Psoas muscle (tissue), 8 donors: ENCODE measurements at places on chromosomes 4 and X. TPM values are rescaled to one million over a fixed set of nuclear protein-coding genes. Genes with fewer than 3 reads are reported as not detected.

DNA sequence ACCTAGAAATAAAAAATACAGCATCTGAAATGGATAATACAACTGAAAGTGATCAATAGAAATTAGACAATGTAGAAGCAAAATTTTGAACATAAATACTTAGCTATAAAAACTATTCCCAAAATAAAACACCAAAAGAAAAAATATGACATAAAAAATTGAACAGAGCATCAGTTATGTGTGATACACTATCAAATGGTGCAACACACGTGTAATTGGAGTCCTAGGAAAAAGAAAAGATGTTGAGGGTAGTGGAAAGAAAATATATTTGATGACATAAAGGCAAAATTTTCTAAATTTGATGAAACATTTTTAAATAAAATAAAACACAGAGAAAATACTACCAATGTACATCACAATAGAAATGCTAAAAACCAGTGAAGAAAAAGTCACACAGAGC is 63.1 kb downstream of the NPY2R start:
- H3K27me3 ChIP-seq: no peaks in the 10 kb centered on the region
- H3K36me3 ChIP-seq: no peaks in the 10 kb centered on the region
- H3K4me1 ChIP-seq: no peaks in the 10 kb centered on the region
- H3K4me3 ChIP-seq: no peak overlapping the region
- no peak overlapping the region for H3K27ac ChIP-seq

DNA sequence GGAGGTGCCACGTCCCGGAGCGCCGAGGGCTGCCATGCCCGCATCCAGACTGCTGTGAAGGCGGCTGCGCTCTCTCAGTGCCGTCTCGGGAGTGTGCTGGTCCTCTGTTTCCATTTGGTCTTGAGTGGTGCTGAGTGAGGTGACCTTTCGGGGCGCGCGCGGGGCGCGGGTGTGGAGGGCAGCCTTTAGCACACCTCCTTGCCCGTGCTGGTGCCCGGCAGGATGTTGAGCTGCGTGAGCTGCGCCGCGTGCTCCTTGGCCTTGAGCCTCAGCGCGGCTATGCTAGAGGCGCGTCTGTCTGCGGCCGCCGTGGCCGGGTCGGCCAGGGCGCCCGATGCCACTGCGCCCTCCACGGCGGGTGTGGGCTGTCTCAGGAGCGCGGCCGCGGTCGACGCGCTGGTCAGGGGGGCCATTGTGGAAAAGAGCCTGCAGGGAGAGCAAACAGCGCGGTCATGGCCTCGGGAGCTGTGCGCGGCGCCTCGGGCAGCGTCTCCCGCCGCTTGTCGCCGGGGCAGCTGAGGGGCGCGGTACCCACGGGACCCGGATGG is 11.2 kb downstream of the ARX start:
- no peak overlapping the region for H3K27ac ChIP-seq
- no peaks in the 10 kb centered on the region for H3K27me3 ChIP-seq
- no peaks in the 10 kb centered on the region for H3K4me1 ChIP-seq
- H3K36me3 ChIP-seq: no peaks in the 10 kb centered on the region
- peak overlapping the region; percentile 53 for H3K4me3 ChIP-seq

DNA sequence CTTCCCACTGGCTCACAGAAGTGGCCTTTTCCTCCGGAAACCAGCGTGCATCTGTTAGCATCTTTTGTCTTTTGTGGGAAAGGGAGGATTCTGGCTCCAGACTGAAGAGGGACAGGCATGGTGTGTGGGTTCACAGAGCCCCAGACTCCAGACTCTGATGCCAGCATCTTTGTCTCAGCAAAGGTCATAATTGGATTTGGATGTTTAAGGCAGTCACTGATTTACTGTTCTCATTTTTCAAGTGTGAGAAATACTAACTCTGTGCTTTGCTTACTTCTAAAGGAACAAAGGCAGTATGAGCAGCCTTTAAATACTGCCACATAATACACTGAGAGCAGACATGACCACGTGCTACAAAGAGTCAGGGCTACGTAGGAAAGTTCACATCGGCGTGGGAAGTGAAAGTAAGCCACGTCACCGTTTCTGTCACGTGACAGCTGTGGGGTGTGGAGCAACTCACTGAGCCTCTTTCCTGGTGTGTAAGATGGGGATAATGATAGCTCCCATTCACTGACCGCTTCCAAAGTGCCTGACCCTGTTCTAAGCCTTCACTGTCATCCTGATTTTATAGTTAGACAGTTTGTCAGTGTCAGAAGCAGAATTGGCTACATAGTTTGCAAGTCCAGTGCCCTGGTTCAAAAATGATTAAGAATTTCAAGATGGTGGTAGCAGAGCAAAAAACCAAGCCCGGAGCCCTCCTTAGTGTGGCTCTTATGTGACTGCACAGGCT is 24.8 kb upstream of the TMSB4X start:
- H3K27me3 ChIP-seq: no peaks in the 10 kb centered on the region
- DNase-seq: peak; percentile 82

GRCh38 chr4:21753084-21753760 is 195.3 kb downstream of the KCNIP4 start:
- no peak overlapping the region for H3K27ac ChIP-seq
- H3K27me3 ChIP-seq: no peaks in the 10 kb centered on the region
- no peak for DNase-seq
- H3K36me3 ChIP-seq: no peaks in the 10 kb centered on the region
- H3K4me1 ChIP-seq: no peaks in the 10 kb centered on the region

The OTC gene
- not detected for total RNA-seq

The TLR2 gene
- total RNA-seq: 2.8 TPM

GRCh38 chr4:43763029-43763610 is 685.5 kb downstream of the KCTD8 start:
- H3K36me3 ChIP-seq: no peaks in the 10 kb centered on the region
- no peaks in the 10 kb centered on the region for H3K27me3 ChIP-seq
- H3K4me3 ChIP-seq: no peak overlapping the region
- no peaks in the 10 kb centered on the region for H3K4me1 ChIP-seq

The FGFBP2 gene
- total RNA-seq: 1.0 TPM

- H3K36me3 ChIP-seq: no peaks in the 10 kb centered on the region
- H3K27ac ChIP-seq: no peak overlapping the region
- H3K27me3 ChIP-seq: no peaks in the 10 kb centered on the region
- H3K4me3 ChIP-seq: no peak overlapping the region
Observed at GRCh38 chrX:68889249-68889648, 60.4 kb downstream of the EFNB1 start.

DNA sequence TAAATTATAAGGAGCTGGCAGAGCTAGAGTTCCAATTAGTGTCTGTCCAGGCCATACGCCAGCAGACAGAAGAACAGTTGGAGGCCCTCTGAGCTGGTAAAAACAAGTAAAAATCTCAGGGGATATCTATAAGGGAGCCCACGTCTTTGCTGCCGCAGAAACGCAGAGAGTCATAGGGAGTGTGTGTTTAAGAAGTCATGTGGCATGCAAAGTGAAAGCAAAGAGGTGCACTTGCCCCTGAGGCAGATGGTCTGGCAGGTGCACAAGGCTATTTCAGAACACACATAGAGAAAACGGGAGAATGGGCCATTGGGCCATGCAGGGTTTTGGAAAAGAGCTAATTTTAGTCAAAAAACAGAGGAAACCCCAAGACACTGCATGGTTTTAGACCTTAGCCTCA is 92.7 kb downstream of the NAP1L3 start:
- no peak overlapping the region for H3K4me3 ChIP-seq
- H3K36me3 ChIP-seq: no peaks in the 10 kb centered on the region
- DNase-seq: no peak
- H3K27ac ChIP-seq: no peak overlapping the region

The USP46 gene
- 27.7 TPM for total RNA-seq

DNA sequence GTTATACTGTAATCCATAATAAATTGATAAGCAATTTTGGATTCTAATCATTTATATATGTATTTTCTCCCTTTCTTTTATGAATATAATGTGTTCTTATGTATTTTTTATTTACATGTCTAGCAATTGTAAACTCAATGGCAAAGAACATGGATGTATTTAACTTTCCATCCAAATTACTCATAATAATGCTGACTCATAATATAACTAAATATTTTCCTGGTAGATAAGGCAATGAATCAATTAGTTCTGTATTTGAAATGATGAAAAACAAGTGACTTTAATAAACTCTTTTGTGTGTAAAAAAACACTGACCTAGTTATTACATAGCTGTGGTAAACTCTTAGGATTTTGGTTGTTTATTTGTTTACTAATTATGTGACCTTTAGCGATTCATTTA is 211.2 kb downstream of the DTHD1 start:
- H3K4me1 ChIP-seq: no peaks in the 10 kb centered on the region
- H3K4me3 ChIP-seq: no peak overlapping the region
- no peaks in the 10 kb centered on the region for H3K36me3 ChIP-seq
- no peaks in the 10 kb centered on the region for H3K27me3 ChIP-seq
- H3K27ac ChIP-seq: no peak overlapping the region

The AKAP4 gene
- not detected for total RNA-seq

- H3K27ac ChIP-seq: peak overlapping the region; percentile 65
- no peaks in the 10 kb centered on the region for H3K27me3 ChIP-seq
- no peaks in the 10 kb centered on the region for H3K36me3 ChIP-seq
- H3K4me1 ChIP-seq: peaks cover 43% of the 10 kb centered on the region
- DNase-seq: no peak
- H3K4me3 ChIP-seq: no peak overlapping the region
Observed at GRCh38 chr4:143369552-143369951, 32.9 kb downstream of the GAB1 start.

The GPR50 gene
- not detected for total RNA-seq

DNA sequence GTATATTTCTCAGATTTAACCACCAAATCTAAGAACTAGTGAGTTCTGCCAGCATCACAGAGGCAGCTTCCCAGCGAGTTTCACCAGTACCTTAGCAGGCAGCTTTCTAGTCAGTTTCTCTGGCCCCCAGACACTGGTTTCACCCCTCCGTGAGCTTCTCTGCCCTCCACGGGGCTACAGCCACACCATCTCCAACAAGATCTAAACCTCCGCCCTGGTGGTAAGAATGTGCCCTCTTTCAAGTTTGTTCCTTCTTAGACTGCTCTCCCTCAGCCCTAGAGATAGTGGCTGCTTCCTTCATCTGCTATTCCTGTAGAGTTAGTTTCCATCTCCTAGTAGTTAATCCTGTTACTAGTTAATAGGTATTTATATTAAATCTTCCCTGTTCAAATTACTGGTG is 60.5 kb upstream of the TAB3 start:
- no peaks in the 10 kb centered on the region for H3K4me1 ChIP-seq
- no peak for DNase-seq
- no peaks in the 10 kb centered on the region for H3K27me3 ChIP-seq
- H3K4me3 ChIP-seq: no peak overlapping the region
- no peaks in the 10 kb centered on the region for H3K36me3 ChIP-seq

DNA sequence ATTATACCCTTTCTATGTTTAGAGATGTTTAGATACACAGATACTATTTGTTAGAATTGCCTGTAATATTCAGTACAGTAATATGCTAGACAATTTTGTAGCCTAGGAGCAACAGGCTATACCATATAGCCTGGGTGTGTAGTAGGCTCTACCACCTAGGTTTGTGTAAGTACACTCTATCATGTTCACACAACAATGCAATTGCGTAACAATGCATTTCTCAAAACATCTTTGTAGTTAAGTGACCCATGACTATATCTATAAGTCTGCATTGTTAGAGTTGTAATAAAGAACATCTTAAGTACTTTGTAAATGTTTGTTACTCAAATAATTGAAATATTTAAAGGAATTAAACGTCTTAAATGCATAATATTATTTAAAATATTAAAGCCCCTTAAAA is 379.3 kb downstream of the PPP3CA start:
- no peak overlapping the region for H3K27ac ChIP-seq
- no peaks in the 10 kb centered on the region for H3K36me3 ChIP-seq
- H3K4me1 ChIP-seq: no peaks in the 10 kb centered on the region

DNA sequence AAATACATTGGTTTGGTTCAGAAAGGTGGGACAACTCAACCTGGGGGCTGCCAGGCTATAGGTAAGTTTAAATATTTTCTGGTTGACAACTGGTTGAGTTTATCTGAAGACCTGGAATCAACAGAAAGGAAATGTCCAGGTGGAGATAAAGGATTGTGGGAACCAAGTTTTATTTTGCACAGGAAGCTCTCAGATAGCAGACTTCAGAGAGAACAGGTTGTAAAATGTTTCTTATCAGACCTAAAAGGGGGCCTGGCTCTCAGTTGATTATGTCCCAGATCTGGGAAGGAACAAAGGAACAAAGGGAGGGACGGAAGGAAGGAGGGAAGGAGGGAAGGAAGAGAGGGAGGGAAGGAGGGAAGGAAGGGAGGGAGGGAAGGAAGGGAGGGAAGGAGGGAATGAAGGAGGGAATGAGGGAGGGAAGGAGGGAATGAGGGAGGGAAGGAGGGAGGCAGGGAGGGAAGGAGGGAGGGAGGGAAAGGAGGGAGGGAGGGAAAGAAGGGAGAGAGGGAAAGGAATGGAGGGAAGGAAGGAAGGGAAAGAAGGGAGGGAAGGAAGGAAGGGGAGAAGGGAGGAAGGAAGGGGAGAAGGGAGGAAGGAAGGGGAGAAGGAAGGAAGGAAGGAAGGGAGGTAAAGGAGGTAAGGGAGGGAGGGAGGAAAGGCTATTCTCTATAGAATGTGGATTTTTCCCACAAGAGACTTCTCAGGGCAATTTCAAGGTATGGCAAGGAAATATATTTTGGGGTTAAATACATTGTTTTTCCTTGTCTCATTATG is 186.7 kb downstream of the DHRSX start:
- no peaks in the 10 kb centered on the region for H3K27me3 ChIP-seq
- no peaks in the 10 kb centered on the region for H3K36me3 ChIP-seq
- H3K4me1 ChIP-seq: no peaks in the 10 kb centered on the region
- no peak overlapping the region for H3K27ac ChIP-seq
- DNase-seq: no peak

- no peak overlapping the region for H3K4me3 ChIP-seq
- H3K27ac ChIP-seq: no peak overlapping the region
- H3K27me3 ChIP-seq: no peaks in the 10 kb centered on the region
- no peak for DNase-seq
- no peaks in the 10 kb centered on the region for H3K4me1 ChIP-seq
Observed at GRCh38 chrX:144006811-144007210, 122.9 kb downstream of the UBE2NL start.

GRCh38 chr4:184712322-184712721 is 21.6 kb downstream of the CENPU start:
- H3K36me3 ChIP-seq: no peaks in the 10 kb centered on the region
- H3K27me3 ChIP-seq: no peaks in the 10 kb centered on the region
- H3K4me1 ChIP-seq: no peaks in the 10 kb centered on the region
- no peak for DNase-seq
- no peak overlapping the region for H3K27ac ChIP-seq
- H3K4me3 ChIP-seq: no peak overlapping the region

The PTCHD1 gene
- 0.05 TPM for total RNA-seq

GRCh38 chr4:182648766-182649165 is 268.4 kb downstream of the DCTD start:
- H3K4me1 ChIP-seq: peaks cover 5% of the 10 kb centered on the region
- H3K27me3 ChIP-seq: no peaks in the 10 kb centered on the region
- no peak for DNase-seq
- H3K27ac ChIP-seq: no peak overlapping the region
